ENCODE measurements at places on chromosomes 16 and 17.

- DNase-seq, result no peak
Observed at GRCh38 chr16:3038896-3039295, 2.2 kb upstream of the BICDL2 start.

DNA sequence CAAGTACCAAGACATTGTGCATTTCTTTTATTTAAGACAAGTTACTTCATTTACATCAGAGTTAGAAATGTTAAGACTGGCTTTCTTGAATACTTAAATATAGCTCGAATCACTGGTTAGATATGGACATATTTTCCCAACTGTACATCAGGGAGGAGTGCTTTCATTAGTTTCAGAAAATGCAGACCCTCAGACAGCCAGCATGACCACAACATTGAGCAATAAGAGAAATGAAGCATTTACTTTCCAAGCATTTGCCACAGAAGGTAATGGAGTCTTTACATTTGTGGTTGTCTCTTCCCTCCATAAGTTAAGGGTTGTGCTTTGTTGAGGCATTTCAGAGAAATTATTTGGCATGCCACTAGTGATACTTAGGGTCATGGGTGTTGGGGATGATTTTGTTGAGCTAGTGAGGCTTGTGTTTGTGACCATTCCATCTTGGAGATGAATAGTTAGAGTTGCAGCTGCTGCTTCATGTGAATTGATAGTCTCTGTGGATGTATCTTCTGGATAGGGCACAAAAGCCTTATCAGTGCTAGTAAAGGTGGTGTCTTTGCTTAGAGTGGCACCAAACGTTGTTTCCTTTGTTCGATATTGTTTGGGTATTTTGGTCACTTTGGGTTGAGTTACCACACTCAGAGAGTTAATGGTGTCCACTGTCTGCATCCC lies 2.1 kb downstream of the OMG start:
- no peak for DNase-seq

DNA sequence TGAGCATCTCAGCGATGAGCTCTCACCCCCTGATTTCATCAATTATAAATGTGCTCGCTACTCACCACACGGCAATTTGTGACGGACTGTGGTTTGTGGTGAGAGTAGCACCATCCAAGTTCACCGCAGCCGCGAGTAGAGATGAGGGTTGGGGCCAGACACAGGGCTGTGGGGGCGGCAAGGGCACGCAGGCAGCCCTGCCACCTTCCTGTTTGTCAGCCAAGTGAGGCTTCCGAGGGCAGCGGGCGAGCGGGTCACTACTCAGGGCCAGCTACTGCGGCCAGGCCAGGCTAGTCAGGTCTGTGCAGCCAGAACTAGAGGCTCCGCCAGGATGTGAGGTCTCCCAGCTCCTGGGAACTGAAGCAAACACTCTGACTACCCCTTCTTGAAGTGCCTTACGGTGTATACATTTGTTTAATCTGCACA lies 39.6 kb upstream of the MEOX1 start:
- no peak for DNase-seq

DNA sequence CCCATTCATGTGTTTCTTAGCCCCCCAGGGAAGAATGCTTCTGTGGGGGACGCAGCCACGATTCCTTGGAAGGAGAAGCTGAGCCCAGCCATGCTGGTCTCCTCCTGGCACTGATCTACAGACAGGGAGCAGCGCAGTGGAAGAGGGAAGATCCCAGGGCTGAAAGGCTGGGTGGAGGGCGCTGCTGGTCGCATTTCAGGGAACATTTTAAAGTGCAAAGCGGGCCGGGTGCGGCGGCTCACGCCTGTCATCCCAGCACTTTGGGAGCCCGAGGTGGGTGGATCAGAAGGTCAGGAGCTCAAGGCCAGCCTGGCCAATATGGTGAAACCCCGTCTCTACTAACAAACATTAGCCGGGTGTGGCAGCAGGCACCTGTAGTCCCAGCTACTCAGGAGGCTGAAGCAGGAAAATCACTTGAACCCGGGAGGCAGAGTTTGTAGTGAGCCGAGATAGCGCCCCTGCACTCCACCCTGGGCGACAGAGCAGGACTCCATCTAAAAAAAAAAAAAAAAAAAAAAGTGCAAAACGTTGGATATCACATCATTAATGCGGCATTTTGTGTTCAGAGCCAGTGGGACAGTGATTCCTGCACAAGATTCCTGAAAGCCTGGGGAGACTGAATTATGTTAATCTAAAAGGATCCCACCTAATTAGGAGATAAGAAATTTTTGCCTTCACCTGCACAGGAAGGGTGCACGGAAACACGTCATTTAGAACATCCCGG lies 558 bp upstream of the CHMP6 start:
- no peak for DNase-seq

GRCh38 chr16:515175-515938 lies 12.2 kb upstream of the CAPN15 start:
- DNase-seq, result no peak

DNA sequence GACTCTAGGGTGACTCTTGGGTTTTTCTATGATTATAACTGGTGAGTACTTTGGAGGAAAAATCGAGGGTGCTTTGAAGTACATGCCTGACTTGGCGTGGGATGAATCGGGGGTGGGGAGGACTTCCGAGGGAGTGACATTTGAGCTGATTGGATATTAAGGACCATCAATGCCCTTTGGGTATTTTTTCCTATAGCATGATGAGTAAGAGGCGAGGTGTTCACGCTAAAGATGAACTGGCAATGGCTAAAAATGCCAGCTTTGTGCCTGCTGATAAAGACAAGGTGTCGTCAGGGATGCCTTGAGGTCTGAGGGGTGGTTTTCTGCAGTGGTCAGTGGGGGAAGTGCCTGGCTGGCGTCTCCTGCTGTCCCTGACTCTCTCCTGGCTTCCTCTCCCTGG lies 25.3 kb downstream of the USP43 start:
- DNase-seq, result no peak

GRCh38 chr17:731644-732066 lies 741 bp upstream of the TLCD3A start:
- DNase-seq, result no peak

GRCh38 chr17:37493249-37494027 lies 3.7 kb downstream of the DUSP14 start:
- no peak for DNase-seq

DNA sequence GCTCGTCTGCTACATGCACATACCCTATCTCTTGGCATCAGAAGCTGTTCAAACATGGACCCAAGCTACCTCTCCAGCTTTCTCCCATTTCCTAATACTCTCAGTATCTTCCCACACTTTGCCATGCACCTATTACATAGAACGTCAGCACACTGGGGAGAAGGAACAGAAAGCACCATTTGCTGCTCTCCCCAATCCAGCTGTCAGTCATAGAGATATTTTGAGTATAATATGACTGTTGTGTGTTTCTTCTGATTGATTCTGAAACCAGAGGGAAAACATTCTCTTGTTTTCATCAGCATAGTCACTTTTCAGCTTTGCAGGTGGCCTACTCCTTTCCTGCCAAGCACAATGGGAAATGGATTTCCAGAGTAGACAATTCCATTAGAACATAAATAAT lies 107.1 kb downstream of the ADAMTS18 start:
- DNase-seq, result no peak

- no peak for DNase-seq
Observed at GRCh38 chr17:75872434-75873351, 5.7 kb downstream of the TRIM47 start.

DNA sequence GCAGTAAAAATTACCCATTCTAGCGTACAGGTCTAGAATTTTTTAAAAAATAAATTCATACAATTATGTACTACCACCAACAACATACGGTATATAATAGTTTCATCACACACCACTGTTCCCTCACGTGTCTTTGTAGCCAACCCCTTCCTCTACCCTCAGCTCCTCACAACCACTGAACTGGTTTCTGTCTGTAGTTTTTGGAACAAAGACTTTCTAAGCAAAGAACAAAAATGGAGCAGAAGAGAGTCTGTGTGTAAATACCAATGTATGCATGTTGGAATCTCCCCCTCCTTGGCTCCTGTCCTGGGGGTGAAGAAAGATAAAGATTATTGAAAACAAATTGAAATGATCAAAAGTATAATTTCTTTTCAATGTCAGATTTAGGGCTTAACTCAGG lies 31.9 kb upstream of the CCR7 start:
- DNase-seq, result no peak

- no peak for DNase-seq
Observed at GRCh38 chr17:70767102-70767701, 597.9 kb downstream of the KCNJ2 start.

GRCh38 chr17:29069526-29070041 lies 26.6 kb downstream of the PIPOX start:
- DNase-seq, result no peak

- DNase-seq, result no peak
Observed at GRCh38 chr17:63136369-63137012, 170.5 kb downstream of the TANC2 start.
